Activated naive CD8-positive, alpha-beta T cell treated with anti-CD3 and anti-CD28 coated beads for 36 hours (primary cell): ENCODE measurements at places on chromosomes 6 and 20. TPM values are rescaled to one million over a fixed set of nuclear protein-coding genes. Genes with fewer than 3 reads are reported as not detected.

DNA sequence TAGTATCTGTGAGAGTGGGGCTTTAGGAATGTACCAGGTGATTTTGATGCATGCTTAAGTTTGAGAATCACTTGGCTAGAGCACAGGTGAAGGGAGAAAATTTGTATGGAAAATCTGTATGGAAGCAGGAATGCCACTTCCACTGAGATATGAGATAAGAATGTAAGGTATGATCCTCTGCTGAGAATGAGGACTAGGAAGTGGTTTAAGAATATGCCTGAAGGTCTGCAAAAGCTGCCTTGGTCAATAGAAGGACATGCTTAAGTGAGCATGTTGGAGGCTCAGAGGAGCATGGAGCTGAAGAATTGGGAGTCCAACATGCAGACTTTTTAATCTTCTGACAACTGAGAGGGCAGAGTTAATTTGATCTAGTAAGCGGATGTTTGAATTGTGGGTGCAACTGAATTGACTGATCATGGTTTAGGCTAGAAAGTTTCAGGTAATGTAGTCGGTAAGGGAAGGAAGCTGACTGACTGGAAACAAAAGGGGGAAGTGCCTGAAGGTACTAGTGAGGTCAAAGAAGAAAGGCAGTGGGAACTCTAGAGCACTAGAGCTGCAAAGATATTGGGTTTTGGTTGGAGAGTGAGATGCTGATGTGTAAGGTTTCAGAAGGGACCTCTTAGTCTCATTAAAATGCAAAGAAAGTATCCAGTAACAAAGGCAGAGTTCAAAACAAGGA lies 28.6 kb upstream of the NOTCH4 start:
- H3K4me1 ChIP-seq, result peaks cover 28% of the 10 kb centered on the region
- no peaks in the 10 kb centered on the region for H3K27me3 ChIP-seq
- H3K27ac ChIP-seq, result peak overlapping the region; percentile 47
- DNase-seq, result no peak
- H3K4me3 ChIP-seq, result peak overlapping the region; percentile 35

- peak overlapping the region; percentile 83 for H3K27ac ChIP-seq
- peak overlapping the region; percentile 44 for H3K4me3 ChIP-seq
- peaks cover 53% of the 10 kb centered on the region for H3K4me1 ChIP-seq
Measured at GRCh38 chr6:154354265-154354777, 2.3 kb downstream of the IPCEF1 start.

The C6orf15 gene
- not detected for total RNA-seq

DNA sequence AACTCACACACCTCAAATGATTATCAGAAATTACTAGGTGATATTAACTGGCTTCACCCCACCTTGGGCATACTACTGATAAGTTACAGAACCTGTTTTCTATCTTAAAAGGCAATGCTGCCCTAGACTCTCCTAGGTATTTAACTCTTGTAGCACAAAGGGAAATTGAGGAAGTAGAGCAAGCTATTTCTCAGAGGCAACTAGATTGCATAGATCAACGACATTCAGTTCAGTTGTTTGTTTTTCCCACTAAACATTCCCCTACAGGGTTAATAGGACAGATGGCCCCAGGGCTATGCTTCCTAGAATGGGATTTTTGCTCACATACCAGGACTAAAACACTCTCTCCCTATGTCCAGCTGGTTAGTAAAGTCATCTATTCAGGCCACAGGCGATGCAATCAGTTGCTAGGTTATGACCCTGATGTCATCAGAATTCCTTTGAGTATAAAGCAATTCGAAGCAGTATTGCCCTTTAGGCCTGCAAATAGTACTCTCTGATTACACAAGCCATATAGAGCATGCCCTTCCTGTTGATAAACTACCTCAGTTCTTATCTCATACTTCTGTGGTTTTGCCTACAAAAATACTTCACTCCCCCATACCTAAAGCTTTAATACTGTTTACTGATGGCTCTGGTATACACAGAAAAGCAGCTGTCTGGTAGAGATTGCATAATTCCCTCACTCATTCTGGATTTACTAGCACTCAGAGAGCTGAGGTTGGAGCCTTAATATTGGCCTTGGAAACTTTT lies 67.4 kb upstream of the ASCC3 start:
- no peaks in the 10 kb centered on the region for H3K36me3 ChIP-seq
- peaks cover 2% of the 10 kb centered on the region for H3K27me3 ChIP-seq
- no peaks in the 10 kb centered on the region for H3K4me1 ChIP-seq
- H3K4me3 ChIP-seq, result no peak overlapping the region
